ENCODE measurements at places on chromosomes 4 and X.

GRCh38 chrX:69285881-69286564 lies 120.8 kb upstream of the PJA1 start:
- DNase-seq = peak; percentile 17

DNA sequence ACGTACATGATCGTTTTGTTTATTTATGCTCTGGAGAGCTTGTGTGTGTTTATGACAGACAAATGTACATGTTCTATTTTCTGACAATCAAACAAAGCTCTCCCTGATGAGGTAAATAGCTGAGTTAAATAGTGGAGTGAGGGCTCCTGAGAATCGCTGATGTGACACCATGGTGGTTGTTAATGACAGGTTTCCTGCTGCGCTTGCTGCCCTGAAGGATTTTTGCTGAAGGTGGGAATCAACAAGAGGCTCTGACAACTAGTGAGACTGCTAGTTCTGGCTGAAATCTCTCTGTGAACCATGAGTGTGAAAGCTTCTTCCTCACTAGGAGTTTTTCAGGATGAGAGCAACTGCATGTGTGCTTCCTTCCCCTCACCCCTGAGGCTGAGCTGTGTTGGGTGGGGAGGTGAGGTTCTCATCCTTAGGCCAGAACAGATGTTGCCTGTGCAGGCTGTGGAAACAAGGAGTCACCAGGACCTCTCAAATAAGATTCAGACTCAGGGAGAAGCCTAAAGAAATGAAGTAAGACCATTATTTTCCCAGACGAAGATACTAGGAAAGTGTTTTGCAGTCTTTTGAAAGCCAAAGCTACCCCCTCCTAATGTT lies 173.4 kb upstream of the JADE1 start:
- no peak for DNase-seq

DNA sequence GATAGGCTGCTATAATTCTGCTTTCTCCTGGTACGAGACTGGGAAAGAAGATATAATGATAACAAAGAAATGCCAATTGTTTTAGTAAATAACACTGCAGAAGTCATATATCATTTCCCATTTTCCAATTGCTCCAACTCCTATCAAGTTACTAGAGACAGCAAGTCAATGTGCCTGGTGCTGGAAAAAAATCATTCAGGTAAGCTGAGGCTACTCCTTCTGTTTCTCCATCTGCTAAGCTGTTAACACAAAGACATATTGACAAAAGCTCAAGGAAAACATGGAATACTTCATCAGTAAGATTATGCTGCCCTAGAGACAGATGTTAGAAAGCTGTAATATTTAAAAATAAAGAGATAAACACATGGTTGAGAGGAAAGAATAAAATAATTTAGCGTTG lies 10.0 kb downstream of the NAA11 start:
- no peak for DNase-seq

- DNase-seq = no peak
Observed at GRCh38 chrX:9055354-9055753, 21.4 kb upstream of the FAM9B start.

GRCh38 chrX:63430026-63430425 lies 78.9 kb upstream of the SPIN4 start:
- no peak for DNase-seq

- no peak for DNase-seq
Observed at GRCh38 chrX:10617186-10617998, 3.0 kb downstream of the MID1 start.

GRCh38 chr4:13984991-13985800 lies 357.7 kb upstream of the BOD1L1 start:
- no peak for DNase-seq

- DNase-seq = no peak
Observed at GRCh38 chrX:3994315-3994714, 280.9 kb upstream of the PRKX start.

DNA sequence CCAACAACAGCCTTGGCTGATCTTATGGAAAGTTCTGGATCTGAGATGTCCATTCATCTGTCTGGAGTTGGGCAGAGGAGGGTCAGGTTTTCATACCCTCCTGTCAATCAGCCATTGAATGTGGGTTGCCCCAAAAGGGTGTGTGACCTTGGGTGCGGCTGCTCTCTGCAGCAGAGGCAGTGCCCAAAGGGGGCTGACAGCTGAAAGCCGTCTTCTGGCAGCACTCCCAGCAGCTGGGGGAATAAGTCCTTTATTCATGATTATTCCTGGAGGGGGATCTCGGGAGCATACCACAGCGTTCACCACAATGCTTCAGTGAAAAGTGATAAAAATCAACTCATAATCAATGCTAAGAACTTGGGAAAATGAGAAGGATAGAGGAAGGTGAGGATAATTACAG lies 54.7 kb downstream of the OTC start:
- no peak for DNase-seq

DNA sequence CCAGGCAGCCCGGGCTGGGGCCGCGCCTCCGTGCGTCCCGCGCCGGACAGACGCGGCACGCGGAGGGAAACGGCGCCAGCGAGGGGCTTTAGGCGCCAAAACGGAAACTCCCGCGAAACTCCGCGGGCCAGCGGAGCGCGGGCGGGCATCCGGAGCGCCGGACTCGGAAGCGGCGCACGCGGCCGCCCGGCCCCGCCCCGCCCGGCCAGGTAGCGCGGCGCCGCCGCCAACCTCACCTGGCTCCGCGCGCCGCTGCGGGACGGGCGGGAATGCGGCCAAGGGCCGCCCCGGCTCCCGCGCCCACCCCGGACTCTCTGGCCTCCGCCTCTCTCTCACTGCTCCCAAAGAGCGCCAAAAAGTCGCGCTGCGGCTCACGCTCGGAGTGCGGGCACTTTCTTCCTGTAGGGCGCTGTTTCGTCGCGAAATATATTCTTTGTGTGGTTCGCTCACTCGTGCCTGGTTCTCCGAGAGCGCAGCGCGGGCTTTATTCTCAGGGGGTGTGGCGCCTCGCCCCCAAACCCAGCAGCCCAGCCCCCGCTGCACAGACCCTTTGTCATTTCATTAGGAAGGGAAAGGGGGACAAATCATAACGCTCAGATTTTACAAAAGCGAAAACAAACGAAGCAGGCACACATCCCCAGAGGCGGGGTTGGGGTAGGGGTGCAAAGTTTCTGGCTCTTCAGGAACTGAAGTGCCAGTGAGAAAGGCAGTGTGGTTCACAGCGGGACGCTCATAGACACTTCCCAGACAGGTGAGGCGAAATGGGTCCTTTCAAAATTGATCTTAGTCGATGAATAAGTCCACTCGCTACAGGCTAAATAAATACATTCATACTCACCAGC lies 961 bp upstream of the MBNL3 start:
- no peak for DNase-seq

DNA sequence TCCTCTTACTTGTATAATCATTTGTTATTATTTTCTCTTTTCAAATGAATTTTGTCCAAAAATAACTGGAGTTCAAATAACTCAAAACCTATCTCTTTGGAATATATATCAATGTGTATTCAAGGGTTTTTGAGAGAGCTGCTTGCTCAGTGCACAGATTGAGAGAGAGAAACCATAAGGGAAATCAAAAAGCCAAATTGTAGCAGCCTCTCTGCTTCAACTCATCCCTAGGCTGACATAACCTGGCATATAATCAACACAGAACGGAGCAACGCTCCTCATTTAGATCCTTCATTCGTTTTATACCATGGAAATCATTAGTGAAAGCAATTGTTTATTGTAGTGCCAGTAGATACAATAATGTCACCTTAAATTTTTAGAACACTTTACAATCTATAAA lies 1.8 kb upstream of the GPM6A start:
- DNase-seq = no peak

GRCh38 chrX:37370499-37371141 lies 21.5 kb downstream of the PRRG1 start:
- DNase-seq = no peak

DNA sequence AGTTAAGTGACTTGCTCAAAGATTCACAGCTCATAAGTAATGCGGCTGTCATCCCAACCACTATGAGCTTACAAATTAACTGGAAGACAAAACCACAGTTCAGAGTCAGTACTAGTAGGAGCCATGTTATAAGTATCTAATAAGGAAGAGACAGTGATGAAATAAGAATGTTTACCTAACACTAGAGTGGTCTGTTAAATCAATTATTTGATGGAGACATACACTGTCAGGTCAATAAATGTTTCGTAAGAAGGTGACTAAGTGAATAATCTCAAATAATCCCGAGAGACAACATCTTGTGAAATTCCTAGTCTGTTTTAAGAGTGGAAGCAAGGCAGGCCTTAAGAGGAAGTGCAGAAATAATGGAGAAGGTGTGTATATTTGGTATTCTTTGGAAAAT lies 25.8 kb upstream of the AMELX start:
- no peak for DNase-seq

DNA sequence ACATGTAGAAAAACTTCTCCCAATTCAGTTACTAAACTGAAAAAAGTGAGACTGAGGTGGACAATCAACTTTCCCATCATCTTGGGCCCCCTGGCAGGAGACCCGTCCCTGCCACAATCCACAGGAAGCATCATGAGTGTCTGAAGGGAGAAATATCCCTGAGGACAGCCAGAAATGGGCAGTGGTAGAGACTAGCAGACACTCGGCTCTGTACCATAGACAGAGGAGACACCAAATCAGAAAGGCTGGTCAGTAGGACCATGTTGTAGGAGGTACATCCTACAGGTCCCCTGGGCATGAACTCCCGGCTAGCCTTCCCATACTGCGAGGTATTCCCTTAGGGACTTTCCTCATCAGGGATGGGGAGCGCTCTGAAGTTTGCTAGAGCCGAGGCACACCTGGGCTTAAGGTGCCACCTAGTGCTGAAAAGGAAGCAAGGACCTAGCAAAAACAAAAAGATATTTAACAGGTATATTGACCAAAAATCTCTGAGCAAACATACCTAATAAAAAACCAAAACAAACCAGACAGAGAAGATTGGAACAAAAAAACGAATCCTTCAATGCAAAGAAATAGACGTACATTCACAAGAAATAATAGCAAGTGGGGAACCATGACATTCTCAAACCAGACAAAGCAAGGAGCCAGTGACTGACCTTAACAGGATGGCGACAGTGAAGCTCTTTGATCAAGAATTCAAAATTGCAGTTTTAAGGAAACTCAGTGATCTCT lies 55.6 kb downstream of the HAUS3 start:
- DNase-seq = no peak

- no peak for DNase-seq
Observed at GRCh38 chrX:41785685-41786084, 61.7 kb downstream of the GPR82 start.

- no peak for DNase-seq
Observed at GRCh38 chrX:118976599-118977340, 2.4 kb downstream of the LONRF3 start.

DNA sequence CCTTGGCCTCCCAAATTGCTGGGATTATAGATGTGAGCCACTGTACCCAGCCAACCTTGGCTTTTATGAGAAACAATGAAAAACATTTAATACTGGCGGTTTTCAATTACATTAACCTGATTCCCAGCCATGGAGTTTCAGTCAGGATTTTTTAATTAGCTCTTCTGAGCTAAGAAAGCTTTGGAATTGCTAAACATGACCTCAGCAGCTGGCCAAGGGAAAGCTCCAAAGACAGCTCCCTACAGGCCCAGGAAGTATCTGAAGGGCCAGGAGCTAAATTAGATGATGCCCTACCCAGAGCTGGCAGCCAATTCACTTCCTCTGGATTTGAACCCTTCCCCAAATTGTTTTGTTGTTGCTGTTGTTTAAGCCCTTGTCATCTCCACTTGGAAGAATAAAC lies 26.5 kb upstream of the FUNDC1 start:
- DNase-seq = no peak

DNA sequence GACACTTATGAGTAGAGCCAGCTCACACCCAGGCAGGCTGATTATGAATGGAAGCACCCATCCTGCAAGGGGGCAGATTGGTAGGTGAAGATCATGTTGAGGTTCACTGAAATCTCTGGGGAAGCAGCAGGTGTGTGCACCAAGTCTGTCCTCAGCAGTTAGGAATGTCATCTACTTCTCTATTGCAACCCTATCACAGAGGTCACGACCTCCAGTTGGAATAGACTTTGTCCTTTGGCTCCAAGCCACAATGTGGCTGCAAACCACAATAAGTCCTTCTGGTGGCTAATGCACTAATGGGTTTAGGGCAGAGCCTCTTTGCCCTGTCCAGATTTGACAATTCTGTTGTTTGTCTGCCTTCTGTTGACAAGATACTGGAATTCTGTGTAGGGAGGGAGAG lies 1056.7 kb downstream of the PCDH19 start:
- DNase-seq = no peak
